ENCODE measurements at places on chromosomes 13 and 19. TPM values are rescaled to one million over a fixed set of nuclear protein-coding genes. Genes with fewer than 3 reads are reported as not detected.

- ATAC-seq: peak; percentile 75
Measured at GRCh38 chr19:20444202-20444885, 121.2 kb downstream of the ZNF737 start.

DNA sequence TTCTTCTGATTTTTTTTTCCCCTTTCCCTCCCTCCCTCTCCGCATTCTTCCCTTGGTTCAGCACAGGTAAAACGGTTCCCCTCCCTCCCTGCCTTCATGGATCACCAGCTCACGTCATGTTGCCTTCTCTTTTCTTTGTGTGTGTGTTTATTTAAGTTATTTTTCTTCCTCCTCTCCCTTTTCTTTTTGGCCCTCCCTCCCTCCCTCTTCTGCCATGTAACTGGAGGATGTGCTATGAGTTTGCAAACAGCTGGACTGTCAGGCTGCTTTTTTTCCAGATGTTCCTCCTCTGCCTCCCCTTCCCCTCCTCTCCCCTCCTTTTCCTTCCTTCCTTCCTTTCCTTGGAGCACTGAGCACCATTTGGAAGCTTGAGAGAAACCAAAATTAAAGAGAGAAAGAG, 2.0 kb downstream of the LENG9 start:
- ATAC-seq: no peak

DNA sequence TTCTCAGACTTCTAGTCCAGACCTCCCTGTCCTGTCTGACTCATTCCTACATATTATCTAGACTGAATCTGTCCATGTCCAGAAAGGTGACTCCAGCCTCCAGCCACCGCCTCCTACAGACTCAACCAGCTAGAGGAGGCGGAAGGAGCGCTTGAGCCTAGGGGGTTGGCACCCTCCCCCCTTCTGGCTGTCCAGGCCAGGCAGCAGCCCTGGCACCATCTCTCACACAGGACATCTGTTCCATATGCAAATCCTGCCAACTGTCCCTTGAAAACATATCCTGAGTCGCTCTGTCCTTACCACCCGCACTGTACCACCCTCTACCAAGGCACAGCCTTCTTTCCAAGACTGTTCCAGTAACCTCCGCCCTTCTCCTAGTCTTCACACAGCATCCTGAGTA, 150.7 kb upstream of the WASF3 start:
- no peak for ATAC-seq

DNA sequence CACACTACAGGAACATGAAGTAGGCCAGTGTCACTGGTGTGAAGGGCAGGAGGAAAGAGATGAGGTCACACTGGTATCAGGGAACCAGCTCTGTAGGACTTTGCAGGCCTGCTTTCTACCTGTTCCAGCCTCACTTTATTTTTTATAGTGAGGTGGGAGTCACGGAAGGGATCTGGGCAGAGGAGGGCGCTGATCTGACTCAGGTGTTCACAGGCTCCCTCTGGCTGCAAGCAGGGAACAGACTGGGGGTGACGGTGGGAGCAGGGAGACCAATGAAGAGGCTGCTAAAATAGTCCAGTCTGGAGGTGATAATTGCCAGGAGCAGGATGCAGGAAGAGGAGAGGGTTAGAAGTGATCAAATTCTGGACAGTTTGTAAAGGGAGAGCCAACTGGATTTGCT, 2.8 kb downstream of the THAP8 start:
- no peak for ATAC-seq

- ATAC-seq: no peak
Measured at GRCh38 chr19:17436094-17436873, 12.2 kb downstream of the TMEM221 start.

- no peak for ATAC-seq
Measured at GRCh38 chr19:32909257-32909656, 39.7 kb upstream of the SLC7A9 start.

DNA sequence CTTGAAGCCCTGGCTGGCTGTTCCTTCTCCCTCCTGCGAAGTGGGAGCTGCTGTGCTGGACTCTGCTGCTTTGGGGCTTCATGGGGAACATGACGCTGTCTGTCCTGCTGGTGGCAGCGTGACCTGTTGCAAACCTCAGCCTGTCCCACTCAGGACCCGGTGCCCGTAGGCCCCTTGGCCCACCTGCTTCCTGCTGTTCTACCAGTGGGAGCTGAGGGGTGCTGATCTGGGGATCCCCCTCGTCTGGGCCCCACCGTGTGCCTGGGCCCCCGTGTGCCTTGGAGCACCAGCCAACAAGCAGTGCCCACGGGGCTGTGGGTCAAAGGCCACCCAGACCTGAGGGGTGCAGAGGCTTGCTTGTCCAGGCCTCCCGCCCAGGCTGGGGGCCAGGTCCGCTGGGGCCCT, 5.3 kb downstream of the SPPL2B start:
- ATAC-seq: no peak

DNA sequence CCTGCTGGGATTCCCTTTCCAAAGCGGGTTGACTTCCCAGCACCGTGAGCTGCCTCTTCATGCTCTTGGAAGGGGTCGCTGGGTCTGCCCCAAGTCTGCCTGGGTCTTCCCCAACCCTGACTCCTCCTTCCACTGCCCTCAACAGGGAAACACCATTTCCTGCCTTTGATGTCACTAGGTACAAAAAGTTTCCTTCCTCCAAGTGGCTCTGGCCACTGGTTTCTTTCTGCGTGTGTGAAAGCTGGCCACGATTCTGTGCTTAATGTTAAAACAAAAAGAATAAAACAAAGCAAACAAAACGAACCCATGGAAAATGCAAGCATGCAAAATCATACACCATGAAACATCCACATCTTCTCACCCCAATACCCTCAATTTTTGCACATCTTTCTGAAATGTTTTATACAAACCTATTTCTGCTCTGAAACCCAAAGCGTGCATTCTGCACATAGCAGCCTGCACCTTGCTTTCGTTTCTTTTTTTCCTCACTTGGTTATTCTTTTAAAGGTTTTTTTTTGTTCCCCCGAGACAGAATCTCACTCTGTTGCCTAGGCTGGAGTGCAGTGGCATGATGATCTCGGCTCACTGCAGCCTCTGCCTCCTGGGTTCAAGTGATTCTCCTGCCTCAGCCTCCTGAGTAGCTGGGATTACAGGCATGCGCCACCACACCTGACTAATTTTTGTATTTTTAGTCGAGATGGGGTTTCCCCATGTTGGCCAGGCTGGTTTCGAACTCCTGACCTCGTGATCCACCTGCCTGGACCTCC, 12.5 kb upstream of the TNFSF9 start:
- ATAC-seq: peak; percentile 42

DNA sequence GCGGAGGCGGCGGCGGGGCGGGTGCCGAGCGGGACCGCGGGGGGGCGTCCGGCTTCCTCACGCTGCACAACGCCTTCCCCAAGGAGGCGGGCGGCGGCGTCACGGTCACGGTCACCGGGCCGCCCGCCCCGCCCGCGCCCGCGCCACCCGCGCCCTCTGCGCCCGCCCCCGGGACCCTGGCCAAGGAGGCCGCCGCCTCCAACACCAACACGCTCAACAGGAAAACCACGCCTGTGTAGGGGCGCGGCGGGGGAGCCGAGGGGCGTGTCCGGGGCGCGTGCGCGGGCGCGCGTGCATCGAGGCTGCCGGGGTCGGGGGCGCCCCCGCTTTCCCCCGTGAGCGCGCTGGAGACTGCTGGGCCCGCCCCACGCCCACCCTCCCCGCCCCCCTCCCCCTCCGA, 8.8 kb upstream of the CACNG6 start:
- ATAC-seq: no peak

ERICH6B gene
- not detected for total RNA-seq

AZU1 gene
- 0.19 TPM for total RNA-seq

FPR3 gene
- not detected for total RNA-seq

ALOX5AP gene
- total RNA-seq: 33.7 TPM

NRTN gene
- 0.32 TPM for total RNA-seq

CASP14 gene
- not detected for total RNA-seq

ELSPBP1 gene
- total RNA-seq: not detected
